ENCODE measurements at places on chromosomes 13 and 19.

- no peak for DNase-seq
Observed at GRCh38 chr13:110576070-110576394, 14.5 kb upstream of the RAB20 start.

DNA sequence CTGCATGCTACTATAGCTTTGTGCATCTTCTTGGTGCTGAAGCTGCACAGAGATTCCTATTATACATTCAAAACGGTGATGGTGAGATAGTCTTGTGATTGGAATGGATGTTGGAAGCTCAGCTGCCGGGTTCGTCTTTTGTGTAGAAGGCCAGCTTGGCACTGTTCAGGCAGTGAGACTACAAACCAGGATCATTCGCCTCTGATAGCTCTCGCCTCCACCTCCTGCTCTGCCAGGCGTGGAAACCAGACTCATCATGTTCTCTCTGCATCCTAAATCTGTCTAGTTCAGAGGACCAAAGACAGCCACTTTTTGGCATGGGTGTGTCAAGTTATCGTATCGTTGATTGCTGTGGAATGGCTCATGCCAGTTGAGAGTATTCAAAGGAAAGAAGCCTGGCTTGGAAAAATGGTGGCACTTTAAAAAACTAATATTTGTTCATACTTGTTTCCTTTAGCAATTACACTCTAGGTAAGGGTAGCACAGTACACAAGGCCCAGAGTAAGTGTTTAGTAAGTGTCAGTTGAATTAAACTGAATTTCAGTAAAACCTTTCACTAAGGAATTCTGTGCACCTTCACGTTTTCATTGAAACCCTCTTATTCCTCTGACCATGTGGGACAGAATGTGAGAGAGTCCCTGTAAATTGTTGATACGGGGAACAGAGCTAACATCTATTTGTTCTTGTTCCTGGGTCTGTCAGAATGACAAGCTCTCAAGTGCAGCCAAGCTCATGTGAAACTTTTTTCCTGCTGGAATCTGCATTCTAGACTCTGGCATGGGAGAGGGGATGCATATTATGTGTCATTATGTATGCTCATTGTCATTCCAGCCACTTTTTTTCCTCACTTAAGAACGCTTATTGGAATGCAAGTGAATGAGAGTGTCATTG lies 69.8 kb downstream of the DPY19L3 start:
- no peak for DNase-seq

DNA sequence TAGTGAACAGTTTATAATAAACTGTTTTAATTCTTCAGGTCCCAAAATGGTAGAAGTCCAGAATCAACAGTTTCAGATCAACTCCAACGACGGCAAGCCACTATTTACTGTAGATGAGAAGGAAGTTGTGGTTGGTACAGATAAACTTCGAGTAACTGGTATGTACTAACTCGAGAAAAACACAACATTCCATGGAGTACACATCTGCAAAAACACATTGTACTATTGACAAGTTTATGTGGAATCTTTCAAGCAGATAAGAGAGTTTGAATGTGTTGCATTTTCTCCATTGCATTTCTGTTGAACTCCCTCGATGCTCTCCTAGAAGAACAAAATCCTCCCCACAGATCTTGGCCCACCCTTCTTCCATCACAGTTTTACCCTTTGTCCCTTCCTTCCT lies 98.5 kb downstream of the SGCG start:
- DNase-seq: no peak

- DNase-seq: no peak
Observed at GRCh38 chr13:98446234-98446621, 130.7 kb downstream of the STK24 start.

- no peak for DNase-seq
Observed at GRCh38 chr13:83414393-83414792, 467.9 kb downstream of the SLITRK1 start.

DNA sequence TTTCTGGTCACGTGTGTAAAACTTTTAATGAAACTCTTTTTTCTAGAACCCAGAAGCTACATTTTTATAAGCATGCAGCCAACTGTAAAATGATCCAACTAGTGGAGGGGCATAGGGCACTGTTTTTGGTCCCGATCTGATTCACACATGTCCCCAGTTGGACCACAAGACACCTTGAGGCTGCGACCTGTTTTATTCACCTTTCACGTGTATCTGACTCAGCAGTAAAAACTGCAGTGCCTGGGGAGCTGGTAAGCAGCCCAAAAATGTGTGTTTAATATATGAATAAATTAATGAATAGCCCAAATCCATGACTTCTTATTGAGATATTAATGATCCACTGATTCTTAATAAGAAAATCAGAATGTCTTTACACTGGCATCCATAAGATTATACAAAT lies 140.4 kb downstream of the COL4A1 start:
- no peak for DNase-seq

GRCh38 chr13:73891805-73892204 lies 242.4 kb downstream of the KLF12 start:
- DNase-seq: no peak

DNA sequence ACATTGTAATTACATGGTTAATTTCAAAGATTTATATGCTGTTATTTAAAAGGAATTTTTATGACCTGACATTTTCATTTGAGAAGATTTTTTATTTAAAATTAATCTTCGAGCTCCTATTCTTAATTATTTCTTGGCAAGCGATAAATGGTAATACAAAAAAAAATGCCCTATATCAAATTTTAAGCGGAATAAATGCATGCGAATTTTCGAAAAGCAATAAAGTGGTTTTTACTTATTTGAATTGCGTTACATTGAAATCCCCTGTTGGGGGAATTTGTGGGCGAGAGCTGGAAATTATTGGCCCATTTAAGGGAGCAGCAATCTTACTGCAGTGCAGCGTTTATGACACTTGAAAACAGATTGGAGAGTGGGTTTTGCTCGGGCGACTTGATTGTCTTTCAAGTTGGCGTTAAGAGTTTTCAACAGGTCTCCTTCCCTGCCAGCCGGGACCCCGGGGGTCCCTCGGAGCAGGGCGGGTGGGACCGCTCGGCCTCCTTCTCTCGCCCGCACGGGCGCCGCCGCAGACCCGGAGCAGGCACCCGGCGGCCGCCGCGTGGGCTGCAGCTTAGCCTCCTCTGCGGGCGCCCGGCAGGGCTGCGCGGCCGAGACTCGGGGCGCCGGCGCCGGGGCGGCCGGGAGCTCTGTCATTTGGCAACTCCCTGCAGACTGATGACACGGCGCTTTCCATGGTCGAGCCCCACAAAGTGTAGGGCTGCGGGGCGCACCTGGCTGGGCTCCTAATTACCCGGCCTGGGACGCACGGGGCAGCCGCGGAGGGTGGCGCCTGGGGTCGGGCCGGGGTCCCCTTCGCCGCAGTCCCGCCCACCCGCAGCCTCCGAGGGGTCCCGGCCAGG lies 255.1 kb upstream of the SOX21 start:
- DNase-seq: peak; percentile 20

DNA sequence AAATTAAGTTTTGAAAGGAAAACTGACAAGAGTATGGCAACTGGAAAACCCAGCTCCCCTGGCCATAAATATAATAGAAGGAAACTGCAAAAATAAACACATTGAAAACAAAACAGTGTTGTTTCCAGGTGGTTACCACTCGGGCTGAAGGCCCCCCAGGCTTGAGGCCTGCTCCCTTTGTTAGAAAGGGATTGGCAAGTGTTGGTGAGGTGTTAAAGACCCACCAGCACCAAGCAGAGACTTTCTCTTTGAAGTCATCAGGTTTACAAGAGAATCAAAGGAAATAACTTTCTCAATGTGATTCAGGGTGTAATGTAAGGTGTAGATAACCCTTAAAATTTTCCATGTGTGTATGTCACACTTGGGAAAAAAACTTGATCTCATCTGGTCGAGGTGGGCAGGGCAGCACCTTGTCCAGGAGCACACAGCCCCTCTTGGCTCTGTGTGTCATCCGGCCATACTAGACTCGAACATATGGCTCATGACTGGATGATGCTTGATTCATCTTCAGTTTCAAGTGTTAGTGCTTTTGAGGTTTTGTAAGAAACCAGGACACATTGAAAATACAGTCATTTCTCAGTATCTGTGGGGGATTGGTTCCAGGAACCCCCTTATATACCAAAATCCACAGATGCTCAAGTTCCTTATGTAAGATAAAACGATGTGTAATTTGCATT lies 7.8 kb downstream of the ACTN4 start:
- DNase-seq: peak; percentile 54

DNA sequence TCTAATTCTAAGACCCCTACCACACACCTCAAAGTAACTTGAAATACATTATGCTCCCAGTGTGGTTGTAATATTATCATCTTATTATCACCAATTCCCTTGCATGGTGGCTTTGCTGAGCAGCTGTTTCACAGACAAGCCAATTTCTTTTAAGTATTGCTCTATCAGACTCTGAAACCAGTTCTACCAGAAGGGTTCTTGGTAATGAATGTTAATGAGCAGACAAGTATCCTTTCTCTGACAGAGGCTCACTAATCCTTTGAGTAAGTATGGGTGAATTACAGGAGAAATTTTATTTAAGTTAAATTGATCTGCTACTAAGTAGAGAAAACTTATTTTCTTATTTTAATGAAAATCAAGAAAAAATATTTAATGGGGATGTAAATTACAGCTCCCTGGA lies 326.0 kb downstream of the GPC6 start:
- no peak for DNase-seq

DNA sequence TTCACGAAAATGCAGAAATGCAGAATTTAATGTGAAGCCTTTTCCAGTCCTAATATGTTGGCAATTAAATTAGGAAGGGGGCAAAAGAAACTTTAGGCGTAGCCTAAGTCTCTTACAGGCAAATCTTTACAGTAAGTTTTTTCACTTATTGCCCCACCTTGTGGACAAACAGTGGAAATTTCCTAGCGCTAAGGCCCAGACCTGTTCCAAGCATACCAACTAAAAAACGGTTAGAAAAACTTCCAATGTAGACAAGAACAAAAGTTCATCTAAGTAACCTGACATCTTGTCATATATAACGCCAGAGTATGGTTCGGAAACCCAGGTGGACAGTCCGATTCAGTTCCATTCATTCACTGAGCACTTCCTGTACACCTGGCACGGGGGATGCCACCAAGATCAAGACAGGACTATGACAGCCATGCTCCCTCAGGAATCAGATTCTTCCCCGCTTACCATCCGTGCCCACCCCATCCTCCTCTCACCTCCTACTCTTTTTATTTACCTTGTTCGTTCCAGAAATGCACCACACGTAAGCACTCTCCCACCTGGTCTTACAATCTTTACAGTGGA lies 4.9 kb downstream of the ZAR1L start:
- peak; percentile 74 for DNase-seq

- no peak for DNase-seq
Observed at GRCh38 chr13:48801255-48801654, 147.5 kb downstream of the CYSLTR2 start.

GRCh38 chr13:41490371-41491015 lies 33.1 kb downstream of the RGCC start:
- DNase-seq: no peak
